ENCODE measurements at places on chromosomes 1 and 21.
A peak's percentile ranks its signal among the peaks of the same experiment; 100 is the strongest.

DNA sequence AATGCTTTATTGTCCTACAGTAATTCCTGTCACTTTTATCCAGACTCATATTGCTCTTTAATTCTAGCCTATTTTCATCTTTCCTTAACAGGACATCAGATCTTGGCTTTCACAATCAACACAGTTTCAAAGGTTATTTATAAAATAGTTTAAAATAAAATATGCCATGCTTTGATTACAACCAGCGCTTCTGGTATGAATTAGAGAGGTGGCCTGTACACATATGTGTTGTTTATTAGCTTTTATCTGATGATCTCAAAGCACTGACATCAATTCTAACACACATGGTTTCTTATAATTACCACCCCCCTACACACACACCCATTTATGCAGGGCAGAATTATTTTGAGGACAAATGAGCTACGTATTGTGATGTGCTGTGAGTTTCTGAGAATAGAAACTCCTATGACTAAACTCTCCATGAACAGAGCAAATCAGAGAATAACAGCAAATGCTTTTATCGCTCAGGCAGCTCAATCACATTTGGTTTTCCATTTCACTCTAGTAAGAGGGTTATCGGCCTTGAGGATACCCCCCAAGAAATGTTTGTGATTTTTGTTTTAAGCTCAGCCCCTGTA, 18.0 kb downstream of the CD247 start:
- no peak for DNase-seq

DNA sequence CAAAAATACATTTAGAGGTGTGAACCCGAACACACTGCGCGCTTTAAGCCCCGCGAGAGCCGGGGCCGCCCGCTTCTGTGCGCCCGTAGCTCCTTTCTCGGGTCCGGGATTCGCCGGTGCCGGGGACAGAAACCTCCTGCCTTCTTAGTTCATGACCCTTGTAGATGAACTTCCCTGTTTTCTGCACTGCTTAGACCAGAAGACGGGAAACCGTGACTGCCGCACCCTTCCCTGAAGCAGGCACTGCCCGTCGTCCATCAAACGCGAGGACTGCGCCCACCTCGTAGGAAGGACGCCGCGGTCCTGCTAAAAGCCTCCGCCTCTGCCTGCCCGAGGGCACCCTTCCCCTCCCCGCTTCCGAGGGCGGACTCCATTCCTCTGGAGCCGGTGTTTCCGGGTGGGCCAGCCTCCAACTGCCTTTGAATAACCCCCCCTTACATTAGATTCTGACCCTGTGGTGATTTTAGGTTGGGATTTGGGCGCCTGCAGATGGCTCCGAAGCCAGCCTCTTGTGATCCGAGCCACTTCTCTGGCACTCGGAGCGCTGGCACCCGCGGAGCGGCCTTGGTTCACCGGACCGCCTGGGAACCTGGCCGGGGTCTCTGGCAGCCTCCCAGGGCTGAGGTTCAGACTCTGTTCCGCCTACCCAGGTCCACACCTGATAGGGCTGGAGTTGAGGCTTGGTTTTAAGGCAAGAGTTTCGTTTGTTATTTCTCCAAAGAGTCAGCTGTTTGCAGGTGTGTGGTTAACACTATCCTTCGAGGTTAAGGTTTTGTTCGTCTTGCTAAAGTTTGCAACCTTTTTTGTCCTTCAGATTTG, 1.2 kb upstream of the PTTG1IP start:
- DNase-seq: no peak

DNA sequence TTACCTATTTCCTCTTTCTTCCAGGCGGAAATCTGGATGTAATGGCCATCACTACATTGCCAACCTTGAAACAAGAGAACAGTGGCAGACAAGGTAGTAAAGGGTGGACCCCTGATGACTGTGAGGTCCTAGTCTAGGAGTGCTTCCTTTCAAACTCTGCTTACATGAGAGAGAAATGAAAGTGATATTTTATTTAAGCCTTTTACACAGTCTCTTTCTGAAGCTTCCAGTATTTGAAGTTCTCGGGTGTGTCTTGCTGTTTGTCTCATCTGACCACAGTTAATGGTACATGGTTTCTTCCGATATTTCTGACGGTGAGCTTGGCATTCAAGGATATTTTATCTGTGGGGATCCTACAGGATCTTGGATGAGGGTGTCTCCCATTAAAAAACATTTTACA, 215.2 kb downstream of the SLC45A1 start:
- no peak for DNase-seq

DNA sequence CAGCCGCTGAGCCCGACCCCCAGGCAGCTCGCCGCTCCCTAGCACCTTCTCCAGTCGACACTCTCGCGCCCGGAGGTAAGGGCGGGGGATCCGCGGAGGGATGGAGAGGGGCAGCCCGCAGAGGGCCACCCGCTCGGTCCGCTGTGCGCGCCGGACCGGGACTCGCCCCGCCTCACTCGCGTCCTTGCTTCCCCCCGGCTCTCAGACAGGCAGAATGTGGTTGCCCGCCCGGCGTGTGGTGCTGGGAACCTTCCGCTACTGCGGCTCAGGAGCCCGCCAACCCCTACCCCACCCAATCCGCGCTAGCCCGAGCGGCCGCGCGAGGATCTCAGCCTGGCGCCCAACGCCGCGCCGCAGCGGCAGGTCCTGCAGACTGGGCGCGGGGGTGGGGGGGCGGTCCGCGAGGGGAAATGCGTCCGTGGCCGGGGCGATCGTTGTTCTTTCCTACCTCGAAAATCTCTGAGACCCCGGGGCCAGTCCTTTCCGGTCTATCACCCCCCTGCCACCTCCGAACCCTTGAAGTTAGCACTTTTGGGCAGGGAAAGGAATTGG, 404 bp downstream of the LRRC8C start:
- DNase-seq: peak; percentile 67

DNA sequence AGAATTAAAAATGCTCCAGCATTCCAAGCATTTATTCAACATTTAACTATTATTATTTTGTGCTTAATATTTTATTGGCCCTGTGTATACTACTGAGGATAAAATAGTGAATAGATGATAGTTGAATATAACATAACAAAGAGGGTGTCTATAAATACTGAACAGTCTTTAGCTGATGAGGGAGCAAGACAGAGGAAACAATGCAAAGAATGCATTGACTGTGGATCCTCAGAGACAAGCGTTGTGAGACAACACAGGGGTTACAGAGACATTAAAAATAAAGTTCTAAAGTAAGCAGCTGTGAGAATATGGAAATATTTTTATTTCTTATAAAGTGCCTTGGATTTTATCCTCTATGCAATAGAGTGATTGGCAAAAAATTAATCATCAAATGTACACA, 1133.1 kb downstream of the PLA2G4A start:
- DNase-seq: no peak
